ENCODE measurements at places on chromosomes 4 and X.

GRCh38 chrX:79371101-79371500 is 4.0 kb upstream of the ITM2A start:
- no peak for DNase-seq

DNA sequence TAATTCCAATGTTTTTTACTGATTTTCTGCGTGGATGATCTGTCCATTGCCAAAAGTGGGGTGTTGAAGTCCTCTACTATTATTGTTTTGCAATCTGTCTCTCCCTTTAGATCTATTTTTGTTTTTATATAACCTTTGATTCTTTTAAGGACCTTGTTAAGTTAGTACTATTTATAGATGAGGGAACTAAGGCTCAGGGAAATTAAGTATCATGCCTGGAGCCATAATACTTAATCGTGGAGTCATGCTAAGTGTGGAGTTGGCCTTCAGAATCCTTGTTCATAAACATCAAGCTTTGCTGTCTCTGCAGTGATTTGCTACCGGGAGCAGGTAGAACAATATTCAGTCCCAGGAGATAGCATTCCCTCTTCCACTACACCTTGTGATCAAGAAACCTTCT is 31.0 kb downstream of the SGMS2 start:
- no peak for DNase-seq

DNA sequence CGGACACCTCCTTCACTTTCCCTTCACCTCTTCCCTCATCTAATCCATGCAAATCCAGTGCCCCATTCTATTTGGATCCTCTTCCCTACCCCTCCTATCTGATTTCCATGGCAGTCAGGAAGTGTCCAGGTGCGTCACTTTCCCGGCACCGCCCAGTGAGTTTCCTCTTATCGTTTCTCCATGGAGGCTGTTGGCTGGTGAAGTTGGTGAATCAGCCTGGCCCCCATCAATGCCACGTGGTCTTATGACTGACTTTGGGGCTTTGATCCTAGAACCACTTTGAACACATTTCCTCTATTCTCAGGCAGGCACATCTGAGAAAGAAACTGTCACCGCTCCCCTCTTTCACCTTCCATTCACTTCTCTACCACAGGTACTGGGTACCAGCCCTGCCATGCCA is 137.8 kb downstream of the CEP135 start:
- no peak for DNase-seq

DNA sequence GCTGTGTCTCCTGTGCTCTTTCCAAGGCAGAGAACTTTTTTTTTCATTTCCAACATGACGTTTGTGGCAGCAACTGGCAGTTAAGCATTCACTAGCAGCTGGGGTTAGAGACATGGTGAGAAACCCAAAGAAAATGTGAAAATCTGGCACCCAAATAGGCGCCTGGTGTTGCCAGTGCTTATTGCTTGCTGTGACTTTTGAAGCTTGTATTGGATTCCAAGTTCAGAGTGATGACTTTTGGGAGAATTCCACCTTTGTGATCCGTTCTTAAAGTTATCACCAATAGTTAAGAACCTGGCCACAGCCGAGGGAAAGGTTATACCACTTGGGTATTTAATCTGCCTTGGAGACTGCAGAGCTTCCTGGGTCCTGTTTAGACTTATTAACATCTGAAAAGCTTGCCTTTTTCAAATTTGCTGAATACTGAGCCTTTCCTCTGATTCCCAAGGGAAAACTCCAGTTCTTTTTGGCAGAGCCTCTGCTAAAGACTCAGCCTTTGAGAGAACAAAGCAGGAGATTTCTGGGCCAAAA is 101.0 kb downstream of the OPHN1 start:
- no peak for DNase-seq

GRCh38 chrX:70552130-70552704 is 107.6 kb downstream of the DLG3 start:
- DNase-seq, result no peak

DNA sequence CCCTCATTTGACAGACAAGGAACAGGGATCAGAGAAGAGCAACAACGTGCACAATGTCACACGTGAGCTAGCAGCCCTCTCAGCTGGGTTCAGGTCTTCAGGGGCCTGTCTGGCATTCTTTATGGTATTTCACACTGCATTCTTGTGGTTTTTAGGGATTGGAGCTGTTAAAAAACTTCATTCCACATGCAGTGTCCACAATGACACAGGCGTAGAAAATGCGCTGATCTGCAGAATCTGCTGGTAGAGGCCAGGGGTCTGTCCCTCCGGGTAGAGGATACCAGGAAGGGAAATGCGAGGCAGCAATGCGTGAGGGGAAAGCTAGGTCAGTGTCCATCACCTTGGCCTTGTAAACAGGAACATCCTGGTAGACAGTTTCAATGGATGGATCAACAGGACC is 36.6 kb downstream of the MAP7D3 start:
- DNase-seq, result no peak

DNA sequence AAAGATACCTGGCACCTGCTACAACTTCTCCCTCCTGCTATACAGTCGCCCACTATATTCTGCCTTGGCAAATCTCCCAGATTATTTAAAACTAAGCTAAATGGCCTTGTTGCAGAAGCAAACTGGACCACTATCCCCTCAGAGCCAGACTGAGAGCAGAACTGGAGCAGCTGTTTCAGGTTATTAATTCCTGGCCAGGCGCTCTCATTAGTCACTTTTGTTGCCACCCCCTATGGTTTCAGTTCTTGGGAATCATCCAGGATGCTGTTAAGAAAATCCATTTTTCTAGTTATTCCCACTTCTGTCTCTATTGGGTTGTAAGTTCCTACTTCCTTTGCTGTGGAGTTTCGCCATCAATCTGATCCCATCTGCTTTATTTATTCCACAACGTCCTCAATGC is 30.1 kb downstream of the ADGRA3 start:
- no peak for DNase-seq

- no peak for DNase-seq
Observed at GRCh38 chr4:158799013-158799770, 30.4 kb downstream of the FNIP2 start.

DNA sequence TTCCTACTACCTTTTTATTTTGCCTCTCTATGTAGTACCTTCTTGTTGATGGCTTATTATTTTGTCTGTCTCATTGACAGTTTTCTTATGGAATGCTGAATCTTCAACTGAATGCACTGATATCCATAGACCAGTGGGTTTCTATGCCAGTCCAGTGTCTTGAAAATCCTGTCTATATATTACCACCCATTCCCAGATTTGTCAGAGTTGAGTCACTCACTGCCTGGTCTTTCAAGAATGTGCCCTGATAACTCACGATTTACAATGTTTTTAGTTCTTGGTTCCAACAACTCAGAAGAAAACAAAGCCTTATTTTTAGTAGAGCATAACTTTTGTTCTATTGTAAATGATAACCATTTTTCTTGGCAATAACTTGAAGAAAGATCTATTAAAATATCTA is 606.0 kb upstream of the PITX2 start:
- no peak for DNase-seq

GRCh38 chrX:119151051-119151380 is 23.4 kb upstream of the KIAA1210 start:
- no peak for DNase-seq

- DNase-seq, result no peak
Observed at GRCh38 chr4:186330368-186330767, 64.4 kb downstream of the F11 start.

DNA sequence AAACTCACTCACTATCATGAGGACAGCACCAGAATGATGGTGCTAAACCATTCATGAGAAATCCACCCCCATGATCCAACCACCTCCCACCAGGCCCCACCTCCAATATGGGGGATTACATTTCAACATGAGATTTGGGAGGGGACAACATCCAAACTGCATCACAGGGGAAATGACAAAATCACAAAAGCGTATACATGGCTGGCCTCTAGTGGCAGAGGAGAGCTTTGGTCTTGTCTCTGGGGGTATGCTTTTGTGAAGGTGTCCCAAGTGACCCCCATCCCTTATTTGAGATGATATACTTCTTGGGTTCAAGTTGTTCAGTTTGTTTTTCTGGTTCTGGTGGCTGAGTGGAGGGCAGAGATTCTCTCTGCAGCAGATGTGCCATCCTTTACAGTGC is 8.5 kb upstream of the SETD7 start:
- no peak for DNase-seq

DNA sequence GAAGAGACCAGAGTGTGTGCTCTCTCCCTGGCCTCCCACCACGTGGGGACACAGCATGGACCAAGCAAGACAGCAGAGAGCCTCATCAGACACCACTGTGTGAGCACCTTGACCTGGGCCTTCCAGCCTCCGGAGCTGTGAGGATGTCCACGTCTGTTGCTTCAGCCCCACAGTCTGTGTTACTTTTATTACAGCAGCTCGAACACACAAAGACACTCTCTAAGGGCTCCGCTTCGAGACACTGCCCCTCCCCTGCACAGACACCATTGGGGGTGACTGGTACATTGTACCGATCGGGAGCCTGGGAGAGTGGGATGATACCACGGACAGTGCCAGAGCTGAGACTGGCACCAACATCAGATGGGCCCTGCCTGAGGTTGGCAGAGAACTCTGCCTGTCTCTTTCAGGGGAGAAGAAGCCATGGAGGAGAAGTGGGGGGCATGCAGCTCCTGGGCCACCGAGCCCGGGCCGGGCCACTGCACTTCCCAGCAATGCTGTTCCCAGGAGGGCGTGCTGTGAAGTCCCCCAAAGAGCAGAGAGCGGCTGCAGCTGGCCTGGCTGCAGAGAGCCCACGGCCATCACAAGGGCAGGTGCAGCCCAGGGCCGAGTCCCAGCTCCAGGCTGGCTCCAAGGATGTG is 48.1 kb upstream of the HMX1 start:
- no peak for DNase-seq

- DNase-seq, result no peak
Observed at GRCh38 chrX:154724993-154725756, 25.7 kb downstream of the GAB3 start.

- no peak for DNase-seq
Observed at GRCh38 chrX:150919401-150919800, 20.9 kb upstream of the CD99L2 start.

DNA sequence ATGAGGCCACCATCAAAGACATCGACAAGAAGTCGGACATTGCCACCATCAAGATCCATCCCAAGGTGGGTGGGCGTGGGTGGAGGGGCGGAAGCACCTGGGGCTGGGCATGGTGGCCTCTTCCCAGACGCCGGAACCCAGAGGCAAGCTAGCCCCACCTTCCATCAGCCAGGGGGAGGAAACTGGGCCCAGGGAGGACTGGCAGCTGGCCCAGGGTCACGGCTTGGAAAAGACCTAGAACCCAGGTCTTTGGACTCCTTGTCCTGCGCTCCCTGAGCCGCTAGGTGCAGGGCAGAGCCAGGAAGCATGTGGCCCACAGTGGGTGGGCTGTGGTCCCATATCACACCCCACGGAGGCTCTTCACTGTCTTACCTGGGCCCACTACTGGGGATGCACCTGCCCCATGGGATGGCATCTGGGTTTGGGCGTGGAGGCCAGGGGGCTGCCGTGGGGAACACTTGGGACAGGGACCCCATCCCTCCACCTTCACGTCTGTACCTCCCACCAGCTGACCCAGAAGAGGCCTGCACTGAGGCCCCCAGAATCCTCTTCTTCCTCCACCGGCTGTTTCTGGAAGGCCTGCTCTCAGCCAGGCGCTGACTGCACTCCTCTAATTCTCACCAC is 17.3 kb downstream of the HTRA3 start:
- DNase-seq, result no peak

DNA sequence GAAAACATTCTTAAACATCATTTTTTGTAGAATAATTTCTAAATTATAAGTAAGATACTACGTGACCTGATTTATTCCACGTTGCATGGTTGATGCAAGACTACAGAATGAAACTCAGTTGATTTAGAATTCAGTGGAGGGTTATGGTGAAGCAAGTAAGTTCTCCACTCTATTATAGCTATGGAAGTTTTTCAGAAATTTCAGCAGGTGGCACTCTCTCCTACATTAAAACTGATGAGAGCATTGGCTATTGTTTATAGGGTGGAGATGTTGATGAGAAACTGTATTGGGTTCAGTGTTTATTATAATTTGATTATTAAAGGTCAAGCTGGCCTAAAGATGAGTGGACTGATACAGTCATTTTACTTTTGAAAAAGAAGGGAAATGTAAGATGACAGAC is 88.0 kb downstream of the FNIP2 start:
- no peak for DNase-seq

- no peak for DNase-seq
Observed at GRCh38 chr4:40923316-40924095, 173.8 kb downstream of the NSUN7 start.

DNA sequence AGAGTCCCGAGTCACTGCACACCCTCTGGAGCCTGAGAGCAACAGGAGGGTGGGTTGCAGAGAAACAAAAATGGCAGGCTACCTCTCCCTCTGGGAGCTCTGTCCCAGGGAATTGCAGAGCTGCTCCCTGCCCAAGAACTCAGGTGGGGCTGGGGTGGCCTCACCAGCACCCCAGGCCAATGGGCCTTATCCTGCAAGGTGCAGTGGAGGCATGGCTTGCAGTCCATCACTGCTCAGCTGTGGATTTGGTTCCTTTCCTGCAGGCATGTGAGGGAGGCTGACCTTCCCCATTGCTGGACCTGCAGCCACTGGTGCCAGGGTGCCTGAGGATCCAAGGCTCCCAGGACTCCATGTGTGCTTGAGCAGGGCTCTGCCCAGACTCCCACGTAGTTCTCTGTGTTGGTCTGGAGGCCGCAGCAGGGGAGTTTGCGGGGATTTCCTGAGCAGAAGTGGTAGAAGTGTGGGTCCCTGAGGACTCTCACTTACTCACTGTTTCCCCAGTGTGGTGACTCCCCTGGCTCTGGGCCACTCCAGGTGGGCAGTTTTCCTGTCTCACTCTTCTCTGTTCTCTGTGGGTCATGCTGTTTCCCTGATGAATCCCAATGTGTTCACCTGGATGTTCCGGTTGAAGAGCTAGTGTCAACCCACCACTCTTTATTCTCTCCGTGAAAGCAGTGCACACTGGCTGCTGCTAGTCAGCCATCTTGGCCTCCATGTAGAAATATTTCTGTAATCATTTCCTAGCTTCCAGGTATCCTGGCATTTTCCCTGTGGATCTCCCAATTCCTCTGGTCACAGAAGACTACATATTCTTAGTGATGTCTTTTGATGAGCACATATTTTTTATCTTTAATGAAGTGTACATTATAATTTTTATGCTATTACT is 82.3 kb downstream of the ARHGAP24 start:
- no peak for DNase-seq

DNA sequence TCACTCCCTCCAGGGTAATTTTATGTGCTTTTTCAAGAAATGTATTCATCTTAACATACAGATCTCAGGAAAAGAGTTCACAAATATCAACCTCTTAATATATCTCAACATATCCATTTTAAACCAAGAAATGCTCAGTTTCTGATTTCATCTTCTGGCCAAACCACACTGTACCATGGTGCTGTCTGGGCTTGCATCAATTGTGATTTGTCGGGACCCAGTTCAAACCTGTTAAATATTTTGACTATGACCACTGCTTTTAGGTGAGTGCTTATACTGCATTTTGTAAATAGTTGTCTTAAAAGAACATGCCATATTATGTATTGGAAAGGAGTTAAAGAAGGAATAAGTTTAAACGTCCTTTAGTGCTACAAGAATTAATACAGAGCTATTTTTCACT is 352.1 kb downstream of the SPOCK3 start:
- DNase-seq, result no peak

DNA sequence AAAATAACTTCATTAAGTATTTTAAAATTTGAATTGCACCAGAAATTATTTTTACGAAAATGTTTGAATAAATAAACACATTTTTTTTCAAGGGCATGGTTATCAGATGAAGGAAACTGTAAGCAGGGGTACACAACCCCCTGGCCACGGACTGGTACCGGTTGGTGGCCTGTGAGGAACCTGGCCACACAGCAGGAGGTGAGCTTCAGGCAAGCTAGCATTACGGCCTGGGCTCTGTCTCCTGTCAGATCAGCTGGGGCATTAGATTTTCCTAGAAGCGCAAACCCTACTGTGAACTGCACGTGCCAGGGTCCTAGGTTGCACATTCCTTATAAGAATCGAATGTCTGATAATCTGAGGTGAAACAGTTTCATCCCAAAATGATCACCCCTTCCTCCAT is 1499.7 kb upstream of the AGA start:
- no peak for DNase-seq

Data from activated CD4-positive, CD25-positive, alpha-beta regulatory T cell treated with anti-CD3 and anti-CD28 coated beads, Interleukin-2, amount 50 U/mL, for 16 hours (primary cell).